ENCODE measurements at places on chromosomes 13 and 19.

GRCh38 chr19:43681821-43682220, 11.9 kb upstream of the PLAUR start:
- DNase-seq: no peak

- no peak for DNase-seq
These were observed 1721.8 kb upstream of the SPRY2 start for GRCh38 chr13:82062772-82063171.

DNA sequence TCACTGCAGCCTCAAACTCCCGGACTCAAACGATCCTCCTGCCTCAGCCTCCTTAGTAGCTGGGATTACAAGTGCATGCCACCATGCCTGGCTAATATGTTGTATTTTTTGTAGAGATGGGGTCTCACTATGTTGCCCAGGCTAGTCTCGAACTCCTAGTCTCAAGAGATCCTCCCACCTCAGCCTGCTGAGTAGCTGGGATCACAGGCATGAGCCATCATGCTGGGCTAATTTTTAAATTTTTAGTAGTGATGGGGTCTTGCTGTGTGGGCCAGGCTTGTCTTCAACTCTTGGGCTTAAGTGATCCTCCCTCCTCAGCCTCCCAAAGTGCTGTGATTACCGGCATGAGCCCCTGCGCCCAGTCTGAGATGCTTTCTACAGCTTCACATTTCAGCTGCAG, 15.3 kb downstream of the ATCAY start:
- no peak for DNase-seq

DNA sequence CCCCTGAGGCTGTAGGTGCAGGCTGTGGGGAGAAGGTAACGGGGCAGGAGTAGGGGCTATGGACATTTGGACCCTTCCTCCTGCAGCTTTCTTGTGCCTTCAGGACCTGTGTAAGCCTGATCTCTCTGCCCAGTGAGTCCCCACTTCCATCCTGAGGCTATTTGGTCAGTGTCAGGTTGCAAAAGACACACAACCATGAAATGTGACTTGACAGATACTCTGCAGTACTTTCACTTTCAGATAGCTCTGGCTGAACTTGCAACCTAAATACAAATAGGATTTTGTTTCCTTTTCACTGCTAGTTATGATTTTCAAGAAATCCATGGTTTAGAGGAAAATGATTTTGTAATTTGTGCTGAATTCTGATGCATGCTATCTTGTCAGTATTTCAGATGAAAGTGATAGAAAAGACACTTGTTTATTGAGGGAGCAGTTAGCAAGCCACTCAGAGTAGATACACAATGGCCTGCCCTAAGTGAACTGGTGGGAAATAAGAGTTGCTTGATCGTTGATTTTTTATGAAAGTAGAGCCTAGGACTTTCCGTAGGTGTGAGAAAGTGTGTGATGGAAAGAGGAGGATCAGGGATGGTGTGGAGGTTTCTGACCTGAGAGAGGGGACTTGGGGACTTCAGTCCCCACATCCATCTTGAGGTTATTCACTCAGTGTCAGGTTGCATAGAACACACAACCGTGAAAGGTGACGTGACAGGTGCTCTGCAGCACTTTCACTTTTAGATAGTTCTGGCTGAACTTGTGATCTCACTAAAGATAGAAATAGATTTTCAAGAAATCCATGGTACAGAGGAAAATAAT, 18.1 kb upstream of the EID2 start:
- no peak for DNase-seq

GRCh38 chr13:112902669-112903068, 66.3 kb upstream of the MCF2L start:
- DNase-seq: no peak

GRCh38 chr13:90750021-90750420, 597.5 kb upstream of the MIR17HG start:
- no peak for DNase-seq

DNA sequence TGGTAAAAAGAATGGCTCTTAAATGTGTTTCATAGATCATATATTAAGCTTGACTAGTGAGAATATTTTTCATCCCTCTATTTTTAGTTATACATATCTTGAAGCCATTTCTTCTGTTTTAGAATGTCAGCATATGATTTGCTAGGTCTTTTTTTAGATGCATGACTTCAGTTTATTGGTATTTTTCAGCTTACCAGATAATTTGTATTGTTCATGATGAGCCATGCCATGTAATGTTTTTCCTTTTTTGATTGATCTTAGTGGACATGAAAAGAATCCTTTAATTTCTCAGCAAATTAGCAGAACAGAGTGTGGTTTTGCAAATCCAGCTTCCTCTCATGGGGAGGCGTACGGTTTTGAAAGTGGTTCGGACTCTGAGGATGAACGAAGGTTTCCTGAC, 168.5 kb downstream of the LMO7 start:
- DNase-seq: no peak

DNA sequence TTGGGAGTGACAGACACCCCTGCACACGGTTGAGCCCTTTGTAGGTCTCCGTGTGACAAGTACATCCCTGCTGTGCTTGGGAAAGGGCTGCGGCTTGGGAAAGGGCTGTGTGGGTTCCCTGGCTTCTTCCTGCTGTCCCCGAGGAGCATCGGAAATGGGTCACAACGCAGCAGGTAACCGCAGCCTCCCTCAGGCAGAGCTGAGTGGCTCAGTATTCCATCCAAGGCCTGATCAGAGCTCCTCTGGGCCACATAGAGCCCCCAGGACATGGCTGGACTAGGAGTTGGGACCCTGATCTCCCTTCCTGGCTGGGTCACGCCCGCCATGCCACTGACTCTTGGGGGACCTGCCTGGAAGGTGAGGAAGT, 16.3 kb downstream of the TECR start:
- DNase-seq: no peak

GRCh38 chr13:99977334-99977911, 4.2 kb upstream of the ZIC2 start:
- DNase-seq: no peak

DNA sequence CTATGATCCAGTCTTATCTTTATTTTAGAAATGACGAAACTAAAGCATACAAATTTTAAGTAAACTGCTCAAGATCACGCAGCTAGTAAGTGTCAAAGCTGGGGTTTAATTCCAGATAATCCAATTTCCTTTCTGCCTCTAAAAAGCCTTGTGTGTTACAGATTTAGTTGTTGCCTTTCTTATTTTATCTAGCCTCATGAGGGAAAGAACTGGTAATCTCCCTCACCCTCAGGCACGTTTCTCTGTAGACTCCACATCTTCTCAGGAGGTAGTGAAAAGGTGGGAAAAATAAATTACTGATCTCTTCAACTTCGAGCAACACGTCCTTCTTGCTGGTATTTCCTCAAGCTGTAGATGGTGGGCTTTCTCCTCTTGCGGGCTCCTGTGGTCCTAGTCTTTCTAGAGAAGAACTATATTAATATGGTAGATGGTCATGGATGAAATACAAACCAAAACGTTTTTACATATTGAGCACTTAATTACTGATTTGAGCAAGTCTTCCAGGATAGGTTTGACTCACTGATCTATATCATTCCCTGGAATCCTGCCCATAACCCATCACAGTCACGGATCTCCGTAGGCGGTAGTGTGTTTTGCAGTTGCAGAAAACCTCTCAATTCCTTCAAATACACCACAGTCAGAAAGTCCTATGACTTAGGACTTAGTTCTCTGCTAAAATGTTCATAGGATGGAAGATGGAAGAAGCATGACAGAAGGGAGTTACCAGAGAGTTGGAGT, 519.5 kb downstream of the DCT start:
- no peak for DNase-seq

GRCh38 chr13:23608701-23609413, 38.6 kb downstream of the TNFRSF19 start:
- DNase-seq: no peak

DNA sequence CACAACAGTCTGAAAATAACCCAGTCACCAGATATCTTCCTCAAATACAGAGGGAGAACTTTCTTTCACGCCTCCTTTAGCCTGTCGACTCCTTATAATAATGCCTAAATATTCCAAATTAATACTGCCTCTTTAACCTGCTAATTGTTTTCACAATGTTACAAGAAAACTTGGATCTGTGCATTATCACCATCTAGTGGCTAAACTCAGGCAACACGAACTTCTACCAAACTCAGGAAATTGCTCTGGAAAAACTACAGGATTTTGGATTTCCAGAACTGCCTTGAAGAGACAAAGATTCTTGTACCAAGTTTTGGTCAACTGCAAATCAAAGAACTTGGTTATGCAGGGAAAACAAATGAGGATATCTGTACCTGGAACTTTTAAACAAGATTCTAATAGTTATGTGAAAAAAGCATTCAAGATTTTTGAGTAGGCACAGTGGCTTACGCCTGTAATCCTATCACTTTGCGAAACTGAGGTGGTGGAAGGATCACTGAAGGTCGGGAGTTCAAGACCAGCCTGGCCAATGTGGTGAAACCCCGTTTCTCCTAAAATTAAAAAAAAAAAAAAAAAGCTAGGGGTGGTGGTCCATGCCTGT, 10.8 kb downstream of the CLN5 start:
- DNase-seq: no peak

- no peak for DNase-seq
These were observed 80.3 kb upstream of the MRI1 start for GRCh38 chr19:13684021-13684420.

- no peak for DNase-seq
These were observed 326.2 kb downstream of the UQCRFS1 start for GRCh38 chr19:28886708-28887107.

DNA sequence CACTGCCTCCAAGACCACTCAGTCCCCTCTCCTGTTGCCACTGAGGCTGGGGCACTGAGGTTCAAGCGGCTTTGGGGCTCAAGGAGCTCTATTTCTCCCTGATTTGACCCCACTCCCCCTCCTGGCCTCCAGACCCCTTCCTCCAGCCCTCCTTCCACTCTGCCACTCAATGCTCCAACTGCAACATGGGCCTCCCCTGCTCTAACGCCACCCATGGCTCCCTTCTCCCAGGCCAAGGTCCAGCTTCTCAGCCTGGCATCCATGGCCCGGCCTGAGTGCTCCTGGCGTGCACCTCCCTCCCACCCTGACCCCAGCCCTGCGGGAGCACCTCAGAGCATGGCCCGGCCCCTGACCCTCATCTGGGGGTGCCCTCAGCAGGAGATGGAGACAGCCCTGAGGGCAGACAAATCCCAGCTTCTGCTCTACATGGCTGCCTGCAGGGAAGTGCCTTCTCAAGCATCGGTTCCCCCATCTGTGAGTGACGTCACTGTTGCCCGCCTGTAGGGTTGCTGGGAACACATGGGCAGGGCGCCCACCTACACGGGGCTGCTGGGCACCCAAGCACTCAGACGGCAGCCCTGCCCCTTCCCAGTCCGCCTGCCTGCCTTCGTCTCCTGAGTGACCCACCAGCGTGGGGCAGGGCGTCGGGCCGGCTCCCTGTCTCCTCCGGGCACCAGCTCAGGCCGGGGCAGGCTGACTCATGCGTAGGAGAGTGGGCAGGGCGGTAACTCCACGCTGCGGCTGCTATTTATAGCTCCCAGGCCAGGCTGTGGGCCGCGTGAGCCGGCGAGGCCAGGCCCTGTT, 1.6 kb upstream of the DIRAS1 start:
- DNase-seq: no peak

- no peak for DNase-seq
These were observed 26.1 kb downstream of the RFPL4AL1 start for GRCh38 chr19:55795021-55795420.

- no peak for DNase-seq
These were observed 48.1 kb downstream of the ZNF93 start for GRCh38 chr19:19948800-19949199.

DNA sequence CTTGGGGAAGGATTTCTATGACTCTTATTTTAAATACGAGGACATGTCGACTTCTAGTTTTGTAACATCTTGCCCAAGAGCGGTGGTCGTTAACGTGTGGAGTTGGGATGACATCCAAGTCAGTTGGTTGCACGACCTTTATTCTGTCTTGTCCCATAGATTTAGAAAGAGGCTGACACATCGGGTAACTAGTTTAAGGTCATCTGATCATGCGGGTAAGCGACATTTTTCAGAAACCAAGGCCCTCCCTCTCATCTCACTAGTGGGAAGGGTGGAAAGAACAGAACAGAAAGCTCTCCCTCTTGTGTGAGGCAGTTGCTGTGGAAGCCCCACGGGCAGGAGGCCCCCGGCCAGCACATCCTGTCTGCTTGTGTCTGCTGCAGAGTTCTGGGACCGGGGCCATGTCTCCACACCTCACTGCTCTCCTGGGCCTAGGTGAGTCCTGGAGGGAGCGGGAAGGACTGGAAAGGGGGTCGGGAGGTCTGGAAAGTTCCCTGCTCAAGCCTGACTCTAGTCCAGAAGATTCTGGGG, at the start of gene LAIR2:
Gene LAIR2 (plus strand): TSS at position 314 of the 531 bp plus-strand sequence. CDS start 88 bp downstream, at position 402.
- no peak for DNase-seq

- DNase-seq: no peak
These were observed 6.1 kb upstream of the LILRA5 start for GRCh38 chr19:54319049-54319448.

DNA sequence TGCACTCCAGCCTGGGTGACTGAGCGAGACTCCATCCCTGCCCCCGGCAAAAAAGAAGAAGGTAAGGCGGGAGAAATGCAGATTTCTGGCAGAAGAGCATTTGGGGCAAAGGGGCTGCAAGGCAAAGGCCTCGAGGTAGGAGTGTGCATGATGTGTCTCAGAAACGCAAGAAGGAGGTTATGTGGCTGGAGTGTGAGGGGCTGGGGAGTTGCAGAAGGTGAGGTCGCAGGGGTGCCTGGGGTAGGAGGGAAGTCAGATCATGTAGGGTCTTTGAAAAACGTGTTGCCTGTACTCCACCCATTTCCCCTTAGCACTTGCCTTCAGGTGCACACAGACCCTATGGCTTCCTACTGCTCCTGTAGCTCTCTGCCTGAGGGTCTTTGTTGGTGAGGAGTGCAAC, 29.9 kb downstream of the KCTD15 start:
- DNase-seq: no peak

- DNase-seq: no peak
These were observed 105.3 kb downstream of the RGCC start for GRCh38 chr13:41562541-41563178.

GRCh38 chr13:25046985-25047511, 48.9 kb upstream of the PABPC3 start:
- no peak for DNase-seq

- no peak for DNase-seq
These were observed 60.3 kb downstream of the CRYL1 start for GRCh38 chr13:20465218-20465879.

GRCh38 chr19:33085570-33086128, 4.7 kb downstream of the GPATCH1 start:
- no peak for DNase-seq

GRCh38 chr19:47518139-47518538, 3.3 kb upstream of the NAPA start:
- no peak for DNase-seq

- no peak for DNase-seq
These were observed 53.0 kb downstream of the EDNRB start for GRCh38 chr13:77865622-77866021.

DNA sequence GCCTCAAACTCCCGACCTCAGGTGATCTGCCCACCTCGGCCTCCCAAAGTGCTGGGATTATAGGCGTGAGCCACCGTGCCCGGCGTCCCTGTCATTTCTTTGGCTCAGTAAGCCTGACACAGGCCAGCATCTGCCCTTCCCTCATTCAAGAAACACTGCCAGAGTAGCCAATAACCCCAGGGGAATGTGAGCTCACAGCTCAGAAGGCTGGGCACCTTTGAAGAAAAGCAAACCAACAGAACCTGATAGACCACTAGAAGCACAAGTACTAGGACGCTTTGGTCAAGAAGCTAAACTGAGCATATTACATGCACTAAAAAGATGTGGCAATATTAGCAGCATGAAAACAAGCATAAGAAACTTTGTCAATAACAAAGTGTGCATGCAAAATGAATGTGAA, 14.2 kb downstream of the SIGLEC5 start:
- DNase-seq: no peak

- DNase-seq: no peak
These were observed 14.2 kb upstream of the PGLS start for GRCh38 chr19:17497149-17497798.
